Hair follicle dermal papilla cell (primary cell): ENCODE measurements at places on chromosomes 6 and 20. TPM values are rescaled to one million over a fixed set of nuclear protein-coding genes. Genes with fewer than 3 reads are reported as not detected.

The ZNF451 gene
- 77.2 and 89.1 TPM in 2 replicates for total RNA-seq

The HCK gene
- total RNA-seq = 0.65 TPM in 1 of 2 replicates, not detected in the other

The VSX1 gene
- not detected in 2 replicates for total RNA-seq

The RIPOR2 gene
- total RNA-seq = 0.65 and 0.97 TPM in 2 replicates

The KIF6 gene
- 3.7 and 3.9 TPM in 2 replicates for total RNA-seq

The ZNF311 gene
- 1.2 and 1.6 TPM in 2 replicates for total RNA-seq

The PRR18 gene
- not detected in 2 replicates for total RNA-seq

The PBOV1 gene
- not detected in 2 replicates for total RNA-seq

The PAQR8 gene
- total RNA-seq = 3.7 and 4.7 TPM in 2 replicates

The KCNK5 gene
- total RNA-seq = not detected in 2 replicates

The PLA2G7 gene
- total RNA-seq = not detected in 2 replicates

The LSM14B gene
- 65.9 and 73.3 TPM in 2 replicates for total RNA-seq

The SPATS1 gene
- not detected in 2 replicates for total RNA-seq

The ULBP3 gene
- total RNA-seq = 18.0 and 18.8 TPM in 2 replicates

The OPRL1 gene
- total RNA-seq = 2.4 and 3.2 TPM in 2 replicates
